ENCODE measurements at places on chromosomes 3 and 15.

DNA sequence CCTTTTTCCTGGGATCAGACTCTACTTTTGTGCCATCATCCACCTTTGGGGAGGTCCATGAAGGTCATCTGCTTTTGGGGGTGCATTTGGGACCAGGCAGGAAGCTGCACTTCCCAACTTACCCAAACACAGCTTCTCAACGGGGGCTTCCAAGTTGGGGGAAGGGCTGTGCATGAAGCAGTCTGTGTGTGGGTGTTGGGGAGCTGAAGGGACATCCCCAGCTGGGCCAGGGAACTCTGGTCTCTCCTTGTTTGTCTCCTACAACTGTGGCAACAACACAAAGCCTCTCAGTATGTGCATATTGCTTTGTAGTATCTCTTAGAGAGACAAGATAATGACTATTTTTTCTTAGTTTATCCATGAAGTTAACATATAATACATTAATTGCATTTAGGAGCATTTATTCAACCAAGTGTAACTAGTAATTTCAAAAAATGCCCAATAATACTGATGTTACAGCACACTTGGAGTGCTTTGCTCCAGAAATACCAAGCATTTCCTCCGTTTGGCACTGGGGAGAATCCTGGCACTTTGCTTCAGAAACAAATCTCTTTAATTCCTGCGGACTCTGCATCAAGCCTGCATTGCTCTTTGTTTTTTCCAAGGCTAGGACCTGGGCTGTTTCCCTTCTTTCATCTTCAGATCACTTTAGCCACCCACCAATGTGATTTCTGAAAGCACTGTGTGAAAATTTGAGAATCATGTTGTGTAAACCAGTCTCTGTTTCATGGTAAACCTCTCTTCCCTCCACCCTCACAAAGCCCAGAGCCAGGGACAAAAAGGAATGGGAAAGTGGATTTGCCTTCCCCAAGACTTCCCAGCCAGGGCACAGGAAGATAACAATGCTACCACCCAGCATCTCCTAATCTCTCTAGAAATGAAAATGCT is 126.2 kb upstream of the PFN2 start:
- no peak for DNase-seq

DNA sequence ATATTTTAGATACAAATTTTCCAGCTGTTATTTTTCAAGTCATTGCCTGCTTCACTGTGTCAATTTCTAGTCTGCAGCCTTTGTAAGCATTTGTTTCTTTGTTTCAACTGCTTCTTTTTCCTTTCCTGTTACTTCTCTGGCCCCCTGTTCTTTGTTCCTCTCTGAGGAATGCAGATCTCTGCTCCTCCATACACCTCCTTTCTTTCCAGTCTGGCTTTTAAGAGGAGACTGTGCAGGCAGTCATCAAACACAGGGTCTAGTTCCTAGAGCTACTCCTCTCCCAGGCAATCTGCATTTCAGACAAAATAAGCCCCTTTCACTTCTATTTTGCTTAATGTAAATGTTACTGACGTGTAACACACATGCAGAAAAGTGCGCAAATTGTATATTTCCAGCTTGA is 502.9 kb downstream of the PDCD6IP start:
- no peak for DNase-seq

DNA sequence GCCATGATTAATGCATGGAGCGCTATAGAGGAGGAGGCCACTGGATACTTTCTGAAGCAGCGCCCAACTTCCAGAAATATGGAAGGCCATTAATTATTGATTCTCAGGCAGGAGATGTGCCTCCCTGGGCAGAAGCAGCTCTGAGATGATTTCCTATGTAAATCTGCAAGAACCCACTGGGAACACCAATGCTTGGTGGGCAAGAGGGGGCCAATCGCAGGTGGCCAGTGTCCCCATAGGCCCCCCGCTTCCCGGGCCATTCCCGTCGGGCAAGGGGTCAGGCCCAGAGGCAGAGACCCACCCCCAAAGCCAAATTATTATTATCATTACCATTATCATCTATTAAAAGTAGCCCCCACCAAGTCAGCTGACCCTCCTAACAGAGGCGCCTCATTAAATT is 288.0 kb upstream of the TLE3 start:
- no peak for DNase-seq

DNA sequence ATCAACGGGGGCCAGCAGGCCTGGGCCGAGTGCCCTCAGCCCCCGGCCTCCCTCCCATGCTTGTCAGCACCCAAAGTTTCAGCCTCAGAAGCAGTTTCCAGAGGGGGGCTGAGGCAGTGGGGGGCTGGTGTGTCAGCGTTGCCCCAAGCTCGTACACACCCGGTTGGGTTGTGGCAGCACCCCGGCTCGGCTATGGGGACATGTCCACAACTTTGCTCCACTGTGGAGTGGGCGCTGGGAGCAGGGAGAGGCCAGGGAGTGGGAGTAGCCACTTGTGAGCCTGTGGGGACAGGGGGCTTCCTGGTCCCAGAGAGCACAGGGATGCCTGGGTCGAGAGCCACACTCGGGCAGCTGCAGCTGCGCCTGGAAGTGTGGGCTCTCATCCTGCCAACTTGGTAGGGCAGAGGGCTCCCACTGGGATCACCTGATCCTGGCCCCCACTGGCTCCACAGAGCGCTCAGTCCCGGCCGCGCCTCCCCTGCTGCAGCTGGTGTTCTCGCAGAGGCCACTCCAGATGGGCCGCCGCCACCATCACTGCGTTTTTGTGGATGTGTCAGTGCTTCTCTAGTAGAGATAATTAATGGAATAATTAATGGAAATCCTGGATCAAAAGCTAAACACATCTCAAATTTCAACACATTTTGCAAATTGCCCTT is 75.1 kb downstream of the NR1D2 start:
- no peak for DNase-seq

DNA sequence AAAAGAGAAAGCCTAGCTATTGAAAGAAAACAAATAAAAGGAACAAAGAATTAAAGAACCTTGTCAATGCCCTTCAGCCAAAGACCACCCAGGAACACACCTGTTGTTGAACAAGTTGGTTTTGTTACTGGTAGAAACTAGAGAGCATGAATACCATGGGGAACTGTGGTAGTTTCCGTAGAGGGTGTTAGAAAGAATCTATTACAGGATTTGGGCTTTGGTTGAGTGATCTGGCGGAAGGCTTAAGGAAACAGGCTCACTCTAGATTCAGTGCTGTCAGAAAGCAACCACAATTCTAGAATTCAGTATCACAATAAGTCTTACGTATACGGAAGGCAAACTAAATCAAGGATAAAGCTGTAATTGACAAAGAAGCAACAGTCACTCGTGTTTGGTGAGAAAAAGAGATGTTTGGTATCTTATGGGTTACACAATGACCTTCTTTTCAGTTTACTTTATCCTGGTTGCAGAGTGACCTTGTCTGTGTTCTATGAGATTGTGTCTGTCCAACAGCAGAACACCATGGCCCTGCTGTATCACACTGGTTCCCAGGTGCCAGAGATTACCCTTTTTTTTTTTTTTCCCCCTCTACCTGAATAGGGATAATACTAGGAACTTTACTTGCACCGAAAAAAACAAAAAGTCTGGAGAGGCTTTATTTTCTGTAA is 265.9 kb downstream of the SHQ1 start:
- no peak for DNase-seq

- DNase-seq = no peak
These were observed 39.5 kb downstream of the ZNF280D start for GRCh38 chr15:56693761-56694160.
